ENCODE measurements at places on chromosomes 5 and 9.

DNA sequence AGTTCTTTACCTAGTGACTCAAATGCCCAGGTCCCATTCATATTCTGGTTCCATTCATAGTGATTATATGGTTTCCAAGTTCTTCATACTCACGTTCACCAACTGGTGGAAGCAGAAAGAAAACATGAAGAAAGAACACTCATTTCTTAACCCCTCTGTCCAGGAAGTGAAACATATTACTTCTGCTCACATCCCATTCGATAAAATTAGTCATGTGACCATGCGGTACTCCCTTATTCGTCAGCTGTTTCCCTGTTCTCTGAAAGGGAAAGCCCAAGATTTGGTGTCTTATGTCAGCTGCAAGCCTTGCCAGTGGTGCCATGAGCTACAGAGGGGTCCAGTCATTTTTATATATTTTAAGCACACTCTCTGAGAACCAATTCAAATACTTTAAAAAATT is 387.0 kb upstream of the DMAC1 start:
- no peak for DNase-seq
- H3K4me3 ChIP-seq = no peak overlapping the region
- no peak overlapping the region for H3K27ac ChIP-seq
- H3K4me1 ChIP-seq = no peaks in the 10 kb centered on the region
- no peaks in the 10 kb centered on the region for H3K36me3 ChIP-seq

- H3K4me3 ChIP-seq = no peak overlapping the region
- H3K4me1 ChIP-seq = no peaks in the 10 kb centered on the region
- H3K27me3 ChIP-seq = no peaks in the 10 kb centered on the region
- no peaks in the 10 kb centered on the region for H3K36me3 ChIP-seq
These were observed 3.5 kb downstream of the IFNA2 start for GRCh38 chr9:21381448-21382339.

- DNase-seq = no peak
- no peak overlapping the region for H3K27ac ChIP-seq
- H3K4me3 ChIP-seq = no peak overlapping the region
These were observed 359.3 kb upstream of the CDH18 start for GRCh38 chr5:20347334-20347733.

DNA sequence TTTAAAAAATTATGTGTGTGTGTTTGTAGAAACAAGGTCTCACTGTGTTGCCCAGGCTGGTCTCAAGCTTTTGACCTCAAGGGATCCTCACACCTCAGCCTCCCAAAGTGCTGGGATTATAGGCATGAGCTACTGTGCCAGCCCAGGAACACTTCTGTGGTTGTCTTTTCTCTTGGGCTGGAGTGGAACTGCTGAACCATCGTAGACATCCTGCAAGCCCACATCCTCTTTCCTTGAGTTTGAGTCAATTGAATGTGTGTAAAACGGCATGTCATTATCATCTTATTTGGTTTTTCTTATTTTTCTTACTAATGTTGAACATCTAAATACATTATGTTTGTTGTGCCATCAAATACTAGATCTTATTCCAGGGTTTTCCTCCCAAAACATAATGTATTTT is 40.0 kb downstream of the EHMT1 start:
- H3K36me3 ChIP-seq = no peaks in the 10 kb centered on the region
- H3K27ac ChIP-seq = no peak overlapping the region
- H3K4me3 ChIP-seq = no peak overlapping the region
- H3K4me1 ChIP-seq = no peaks in the 10 kb centered on the region

GRCh38 chr9:4417578-4418325 is 72.5 kb upstream of the SLC1A1 start:
- H3K4me3 ChIP-seq = no peak overlapping the region
- DNase-seq = no peak
- H3K36me3 ChIP-seq = no peaks in the 10 kb centered on the region
- no peaks in the 10 kb centered on the region for H3K27me3 ChIP-seq

- DNase-seq = no peak
- H3K27ac ChIP-seq = no peak overlapping the region
- H3K4me1 ChIP-seq = no peaks in the 10 kb centered on the region
- no peaks in the 10 kb centered on the region for H3K36me3 ChIP-seq
- H3K4me3 ChIP-seq = no peak overlapping the region
These were observed 479.7 kb downstream of the MAN2A1 start for GRCh38 chr5:110169461-110169860.

- H3K36me3 ChIP-seq = no peaks in the 10 kb centered on the region
- H3K4me3 ChIP-seq = no peak overlapping the region
- H3K27ac ChIP-seq = no peak overlapping the region
These were observed 12.3 kb downstream of the FNBP1 start for GRCh38 chr9:130030651-130031127.

- H3K36me3 ChIP-seq = no peaks in the 10 kb centered on the region
- no peaks in the 10 kb centered on the region for H3K27me3 ChIP-seq
- H3K4me1 ChIP-seq = no peaks in the 10 kb centered on the region
- DNase-seq = no peak
These were observed 10.7 kb downstream of the OR1L8 start for GRCh38 chr9:122572456-122572855.

GRCh38 chr5:141529002-141529401 is 40.1 kb downstream of the PCDHGC5 start:
- no peaks in the 10 kb centered on the region for H3K27me3 ChIP-seq
- no peak overlapping the region for H3K4me3 ChIP-seq
- peaks cover 4% of the 10 kb centered on the region for H3K4me1 ChIP-seq
- peaks cover 15% of the 10 kb centered on the region for H3K36me3 ChIP-seq
- H3K27ac ChIP-seq = no peak overlapping the region
- no peak for DNase-seq
